ENCODE measurements at places on chromosomes 11 and 22. TPM values are rescaled to one million over a fixed set of nuclear protein-coding genes. Genes with fewer than 3 reads are reported as not detected.

- no peaks in the 10 kb centered on the region for H3K27me3 ChIP-seq
- DNase-seq = no peak
- H3K27ac ChIP-seq = no peak overlapping the region
- H3K36me3 ChIP-seq = peaks cover 4% of the 10 kb centered on the region
- H3K4me1 ChIP-seq = no peaks in the 10 kb centered on the region
- no peak overlapping the region for H3K4me3 ChIP-seq
These were observed 18.7 kb downstream of the TTC17 start for GRCh38 chr11:43377389-43377788.

GRCh38 chr22:43446037-43446803 lies 34.4 kb downstream of the MPPED1 start:
- H3K4me1 ChIP-seq = no peaks in the 10 kb centered on the region
- no peak overlapping the region for H3K4me3 ChIP-seq
- no peaks in the 10 kb centered on the region for H3K36me3 ChIP-seq
- DNase-seq = no peak
- no peaks in the 10 kb centered on the region for H3K27me3 ChIP-seq

GRCh38 chr22:42326801-42327200 lies 56.3 kb upstream of the TCF20 start:
- peaks cover 40% of the 10 kb centered on the region for H3K4me1 ChIP-seq
- no peak overlapping the region for H3K27ac ChIP-seq
- H3K36me3 ChIP-seq = no peaks in the 10 kb centered on the region
- DNase-seq = no peak

GRCh38 chr11:126411971-126412381 lies 56.5 kb downstream of the ST3GAL4 start:
- H3K36me3 ChIP-seq = no peaks in the 10 kb centered on the region
- DNase-seq = no peak
- no peak overlapping the region for H3K27ac ChIP-seq
- H3K4me1 ChIP-seq = peaks cover 7% of the 10 kb centered on the region
- no peak overlapping the region for H3K4me3 ChIP-seq

GRCh38 chr22:33464698-33465097 lies 406.5 kb upstream of the SYN3 start:
- no peak for DNase-seq
- no peaks in the 10 kb centered on the region for H3K36me3 ChIP-seq
- H3K4me1 ChIP-seq = no peaks in the 10 kb centered on the region
- H3K27ac ChIP-seq = no peak overlapping the region

- H3K36me3 ChIP-seq = no peaks in the 10 kb centered on the region
- H3K27me3 ChIP-seq = no peaks in the 10 kb centered on the region
- H3K4me1 ChIP-seq = peaks cover 10% of the 10 kb centered on the region
- no peak for DNase-seq
These were observed 28.1 kb downstream of the RRAS2 start for GRCh38 chr11:14330881-14331280.

DNA sequence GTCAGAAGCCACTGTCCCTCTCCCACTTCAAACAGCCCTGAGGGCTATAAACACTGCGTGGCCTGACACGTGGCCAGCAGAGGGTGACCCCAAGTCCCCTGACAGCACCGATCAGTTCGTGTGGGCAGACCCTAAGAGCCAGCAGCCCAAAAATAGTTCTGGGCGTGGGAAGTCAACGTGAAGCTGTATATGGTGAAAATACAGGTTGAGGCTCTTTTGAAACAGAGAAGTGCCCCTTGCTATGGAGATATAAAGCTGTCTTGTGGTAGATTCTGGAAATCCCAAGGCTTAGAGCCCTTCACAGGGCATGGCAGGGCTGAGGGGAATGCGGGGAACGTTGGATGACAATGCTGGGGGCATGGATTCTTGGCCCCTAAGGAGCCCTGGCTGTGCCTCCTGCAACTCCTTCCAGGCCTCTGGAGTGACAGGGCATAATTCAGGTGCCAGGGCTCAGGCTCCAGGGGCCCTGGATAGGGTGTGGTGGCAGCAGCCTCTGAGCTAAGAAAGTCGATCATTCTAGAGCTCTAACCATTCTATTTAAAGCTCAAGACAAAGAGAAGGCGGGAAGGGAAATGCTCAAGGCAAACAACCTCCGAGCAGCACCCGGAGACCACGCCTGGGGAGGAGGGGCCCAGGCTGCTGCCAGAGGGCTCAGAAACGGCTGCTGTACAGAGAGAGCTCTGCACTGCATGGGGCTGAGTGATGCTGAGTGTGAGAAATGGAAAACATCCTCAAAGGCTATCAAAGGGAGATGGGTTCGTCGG lies 60.4 kb upstream of the CD5 start:
- peak; percentile 92 for DNase-seq
- H3K27me3 ChIP-seq = no peaks in the 10 kb centered on the region
- peak overlapping the region; percentile 83 for H3K27ac ChIP-seq
- no peaks in the 10 kb centered on the region for H3K36me3 ChIP-seq
- H3K4me3 ChIP-seq = peak overlapping the region; percentile 20

The CNTF gene
- total RNA-seq = 2.9 TPM

The UEVLD gene
- 15.6 TPM for total RNA-seq

The OR51S1 gene
- not detected for total RNA-seq

All from CD8-positive, alpha-beta memory T cell (primary cell).